ENCODE measurements at places on chromosomes 13 and 19. TPM values are rescaled to one million over a fixed set of nuclear protein-coding genes. Genes with fewer than 3 reads are reported as not detected.

Gene ITGBL1
- not detected for polyA plus RNA-seq

DNA sequence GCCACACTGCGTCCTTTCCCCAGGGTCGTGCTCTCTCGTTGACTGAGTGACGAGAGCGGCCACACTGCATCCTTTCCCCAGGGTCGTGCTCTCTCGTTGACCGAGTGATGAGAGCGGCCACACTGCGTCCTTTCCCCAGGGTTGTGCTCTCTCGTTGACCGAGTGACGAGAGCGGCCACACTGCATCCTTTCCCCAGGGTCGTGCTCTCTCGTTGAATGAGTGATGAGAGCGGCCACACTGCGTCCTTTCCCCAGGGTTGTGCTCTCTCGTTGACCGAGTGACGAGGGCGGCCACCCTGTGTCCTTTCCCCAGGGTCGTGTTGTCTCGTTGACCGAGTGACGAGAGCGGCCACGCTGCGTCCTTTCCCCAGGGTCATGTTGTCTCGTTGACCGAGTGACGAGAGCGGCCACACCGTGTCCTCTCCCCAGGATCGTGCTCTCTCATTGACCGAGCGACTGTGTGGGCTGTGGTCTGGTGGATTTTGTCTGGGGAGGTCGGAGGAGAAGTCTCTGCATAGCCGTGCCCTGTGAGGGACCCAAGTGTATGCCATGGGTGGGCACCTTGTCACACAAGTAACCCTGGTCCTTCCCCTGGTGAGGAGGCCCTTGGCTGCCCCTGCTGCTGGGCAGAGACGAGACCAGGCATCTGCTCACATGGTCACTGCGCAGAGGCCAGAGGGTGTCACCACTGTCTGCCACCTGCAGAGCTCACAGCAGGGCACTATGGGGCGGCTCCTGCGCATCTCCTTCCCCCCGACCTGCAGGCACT is 107.7 kb downstream of the KDM4B start:
- no peak for DNase-seq

GRCh38 chr13:51003642-51004041 is 94.1 kb downstream of the RNASEH2B start:
- DNase-seq, result no peak

- DNase-seq, result no peak
Measured at GRCh38 chr19:15562861-15563260, 52.2 kb upstream of the CYP4F8 start.

Gene ZNF296
- 1.2 TPM for polyA plus RNA-seq

Gene CCL25
- polyA plus RNA-seq, result not detected

Gene GRIN2D
- not detected for polyA plus RNA-seq

DNA sequence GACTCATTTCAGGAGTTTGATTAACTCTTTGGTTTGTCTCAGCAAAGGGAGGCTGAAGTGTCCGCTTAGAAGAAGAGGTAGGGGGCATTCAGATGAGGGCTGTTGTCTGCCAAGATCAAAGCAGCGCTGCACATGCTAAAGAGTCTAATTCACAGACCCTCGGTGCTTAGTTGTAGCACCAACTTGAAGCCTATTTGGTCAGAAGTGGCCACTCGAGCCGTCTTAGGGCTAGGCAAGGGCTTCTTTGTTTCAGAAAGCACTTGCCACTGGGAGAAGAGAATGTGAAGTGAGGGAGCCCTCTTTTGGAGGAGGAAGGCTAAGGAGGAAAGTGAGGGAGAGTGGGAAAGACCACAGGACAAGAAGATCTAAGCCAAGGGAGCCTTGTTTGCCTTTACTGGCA is 313.4 kb upstream of the TMTC4 start:
- DNase-seq, result no peak

- DNase-seq, result no peak
Measured at GRCh38 chr19:45512881-45513483, 5.7 kb downstream of the VASP start.

- no peak for DNase-seq
Measured at GRCh38 chr13:46901721-46902120, 4.9 kb upstream of the HTR2A start.

Gene PLK5
- not detected for polyA plus RNA-seq

GRCh38 chr19:3387645-3388589 is 21.5 kb downstream of the NFIC start:
- DNase-seq, result no peak

GRCh38 chr13:32695602-32696250 is 109.5 kb downstream of the PDS5B start:
- DNase-seq, result no peak

Gene C19orf38
- polyA plus RNA-seq, result 1.4 TPM

GRCh38 chr13:65936249-65936648 is 1293.9 kb downstream of the PCDH9 start:
- no peak for DNase-seq

GRCh38 chr13:51222686-51223559 is 725 bp downstream of the FAM124A start:
- DNase-seq, result no peak

DNA sequence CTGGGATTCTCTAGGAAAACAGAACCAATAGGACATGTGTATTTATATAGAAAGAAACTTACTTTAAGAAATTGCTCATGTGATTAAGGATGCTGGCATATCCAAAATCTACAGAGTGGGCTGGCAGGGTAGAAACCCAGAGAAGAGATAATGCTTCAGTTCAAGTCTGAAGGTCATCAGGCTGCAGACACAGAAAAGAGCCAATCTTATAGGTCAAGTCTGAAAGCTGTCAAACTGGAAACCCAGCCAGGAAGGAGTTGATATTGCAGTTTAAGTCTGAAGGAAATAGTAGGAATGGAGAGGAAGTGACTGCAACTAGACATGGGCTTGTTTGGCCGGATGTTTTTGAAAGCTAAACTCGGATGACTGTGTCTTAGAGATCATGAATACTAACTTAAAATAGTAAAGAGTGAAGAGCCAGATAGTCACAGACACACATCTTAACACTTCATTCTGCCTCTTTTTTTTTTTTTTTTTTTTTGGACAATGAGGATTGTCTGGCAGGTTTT is 125.3 kb upstream of the GPC6 start:
- DNase-seq, result no peak

DNA sequence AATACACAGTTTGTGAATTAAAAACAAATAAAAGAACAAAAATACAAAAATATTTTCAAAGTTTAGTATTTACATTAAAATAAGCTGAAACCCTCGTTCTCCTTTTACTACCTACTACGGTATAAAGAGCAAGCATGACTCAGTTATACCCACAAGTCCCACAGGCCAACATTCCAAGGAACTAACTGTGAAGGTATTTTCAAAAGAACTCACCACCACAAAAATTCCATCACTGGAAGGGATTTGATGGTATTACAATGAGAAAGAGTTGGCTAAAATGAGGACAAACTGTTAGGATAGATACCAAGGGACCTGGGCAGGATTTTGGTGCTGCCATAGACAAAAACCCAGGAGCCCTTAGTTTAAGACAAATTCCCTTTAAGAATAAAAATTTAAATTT is 122.7 kb downstream of the TBC1D4 start:
- no peak for DNase-seq

- no peak for DNase-seq
Measured at GRCh38 chr13:50446611-50447010, 396.9 kb downstream of the DLEU7 start.

GRCh38 chr19:35509861-35510625 is 3.4 kb downstream of the DMKN start:
- DNase-seq, result peak; percentile 66

DNA sequence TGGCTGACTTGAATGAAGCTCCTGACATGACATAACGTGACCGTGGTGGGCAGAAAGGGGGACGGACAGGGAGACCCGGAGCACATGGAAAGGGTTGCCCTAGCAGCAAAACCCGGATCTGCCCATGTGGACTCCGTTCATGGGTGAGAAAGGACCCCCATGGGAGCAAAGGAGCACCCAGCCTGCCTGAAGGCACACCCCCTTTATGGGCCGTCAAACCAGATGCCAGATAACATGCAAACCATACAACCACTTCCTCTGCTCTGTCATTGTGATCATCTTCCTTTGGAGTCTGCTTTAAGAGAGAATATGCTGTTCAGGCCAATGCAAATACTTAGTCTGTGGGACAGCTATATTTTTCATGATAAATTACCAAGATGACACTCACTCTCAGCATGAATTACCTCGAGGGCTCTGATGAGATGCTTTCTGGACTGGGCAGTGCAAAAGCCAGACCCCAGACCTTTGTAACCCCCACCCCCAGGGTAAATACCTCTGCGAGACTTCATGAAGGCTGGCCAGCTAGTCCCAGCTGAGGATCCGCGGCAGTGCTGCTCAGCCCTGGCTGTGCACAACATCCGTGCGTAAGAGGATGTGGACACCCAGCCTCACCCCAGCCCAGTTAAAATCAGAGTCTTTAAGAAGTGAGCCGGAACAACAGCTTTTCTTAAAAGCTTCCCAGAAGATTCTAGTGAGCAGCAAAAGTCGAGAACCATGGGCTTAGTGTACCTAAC is 126.6 kb downstream of the USP12 start:
- no peak for DNase-seq

Gene FGF14
- polyA plus RNA-seq, result not detected

DNA sequence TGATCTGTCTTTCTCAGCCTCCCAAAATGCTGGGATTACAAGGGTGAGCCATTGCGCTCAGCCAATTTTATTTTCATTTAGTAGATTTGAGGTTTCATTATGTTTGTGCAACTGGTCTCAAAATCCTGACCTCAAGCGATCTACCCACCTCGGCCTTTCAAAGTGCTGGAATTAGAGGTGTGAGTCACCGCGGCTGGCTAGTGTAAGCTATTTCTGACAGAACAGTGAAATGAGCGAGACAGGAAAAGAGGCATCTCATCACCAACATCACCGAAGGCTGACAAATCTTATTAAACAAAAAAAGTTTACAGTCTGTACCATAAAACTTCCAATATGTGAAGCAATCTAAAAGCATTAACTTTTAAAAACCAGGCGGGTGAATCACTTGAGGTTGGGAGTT is 12.2 kb upstream of the ZNF888 start:
- DNase-seq, result no peak

Gene CYP2F1
- not detected for polyA plus RNA-seq

GRCh38 chr19:38617764-38618589 is at the start of gene MAP4K1:
MAP4K1 (minus strand) TSS chr19:38617953; CDS start chr19:38617895, 58 bp downstream.
- DNase-seq, result peak; percentile 68

DNA sequence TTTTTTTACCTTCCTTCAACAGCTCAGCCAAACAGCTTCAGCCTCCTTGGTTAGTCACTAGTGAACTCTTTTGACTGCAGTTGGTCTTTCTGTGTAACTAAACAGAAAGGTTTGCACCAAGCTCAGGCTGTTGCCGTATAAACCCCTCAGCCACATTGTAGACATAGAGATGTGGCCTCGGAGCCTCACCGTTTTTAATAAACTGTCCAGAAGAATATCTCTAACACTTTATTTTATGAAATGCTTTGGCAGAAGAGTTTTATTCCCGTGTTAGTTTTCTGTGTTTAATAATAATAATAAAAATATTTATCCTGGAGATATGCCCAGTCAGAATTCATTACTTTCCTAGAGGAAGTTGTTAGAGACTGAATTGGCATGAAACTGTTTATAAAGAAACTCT is 171.7 kb upstream of the MAB21L1 start:
- no peak for DNase-seq

DNA sequence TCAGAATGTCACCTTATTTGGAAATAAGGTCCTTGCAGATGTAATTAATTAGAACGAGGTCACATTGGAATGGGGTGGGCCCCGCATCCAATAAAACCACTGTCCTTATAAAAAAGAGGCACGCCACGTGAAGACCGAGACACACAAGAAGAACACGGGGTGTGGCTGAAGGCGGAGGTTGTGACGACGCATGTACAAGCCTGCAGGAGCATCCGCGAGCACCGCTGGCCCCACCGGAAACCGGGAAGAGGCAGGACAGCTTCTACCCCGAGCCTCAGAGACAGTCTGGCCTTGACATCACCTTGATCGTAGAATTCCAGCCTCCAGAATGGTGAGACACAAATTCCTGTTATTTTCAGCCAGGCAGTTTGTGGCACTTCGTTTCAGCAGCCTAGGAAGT is 177.9 kb downstream of the COL4A1 start:
- no peak for DNase-seq

DNA sequence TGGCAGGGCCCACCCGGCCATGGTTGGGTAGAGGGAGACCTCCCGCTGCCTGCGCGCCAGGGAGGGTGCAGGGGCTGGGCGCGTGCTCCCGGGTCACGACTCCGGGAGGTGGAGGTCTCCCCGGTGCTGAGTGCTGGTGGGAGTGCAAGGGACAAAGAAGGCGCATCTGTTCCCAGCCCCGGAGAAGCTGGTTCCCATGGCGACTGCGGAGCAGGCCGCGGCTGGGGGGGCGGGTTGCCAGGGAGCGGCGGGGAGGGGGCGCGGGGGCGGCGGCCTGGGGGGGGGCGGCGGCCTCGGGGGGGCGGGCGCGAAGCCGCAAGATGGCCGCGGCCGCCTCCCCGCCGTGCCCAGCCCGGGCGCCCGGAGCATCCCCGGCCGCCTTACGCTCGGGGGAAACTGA is 1.2 kb downstream of the CBARP start:
- DNase-seq, result no peak

Gene EFNB2
- 0.08 TPM for polyA plus RNA-seq
